ENCODE measurements at places on chromosomes 3 and 15.

- DNase-seq = no peak
These were observed 37.7 kb downstream of the LRIG1 start for GRCh38 chr3:66463054-66463631.

- no peak for DNase-seq
These were observed 80.7 kb upstream of the ALDH1L1 start for GRCh38 chr3:126261037-126261436.

DNA sequence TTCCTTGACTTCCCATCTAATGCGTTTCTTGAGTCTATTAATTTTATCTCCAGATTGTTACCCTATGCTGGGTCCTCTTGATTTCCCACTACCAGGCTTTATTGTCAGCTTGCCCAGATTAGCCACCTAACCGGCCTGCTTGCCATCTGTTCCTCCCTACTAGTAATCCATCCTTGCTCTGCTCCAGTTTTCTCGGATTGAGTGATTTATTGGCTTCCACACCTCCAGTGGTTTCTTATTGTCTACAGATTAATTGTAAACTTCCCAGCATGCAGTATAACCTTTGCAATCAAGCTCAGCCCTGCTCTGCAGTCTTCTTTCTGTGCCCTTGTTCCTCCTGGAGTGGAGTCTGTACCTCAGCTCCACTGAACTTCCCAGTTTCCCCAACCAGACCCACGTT is 63.4 kb downstream of the ARHGEF26 start:
- no peak for DNase-seq

- no peak for DNase-seq
These were observed 29.0 kb downstream of the NMD3 start for GRCh38 chr3:161250116-161250515.

DNA sequence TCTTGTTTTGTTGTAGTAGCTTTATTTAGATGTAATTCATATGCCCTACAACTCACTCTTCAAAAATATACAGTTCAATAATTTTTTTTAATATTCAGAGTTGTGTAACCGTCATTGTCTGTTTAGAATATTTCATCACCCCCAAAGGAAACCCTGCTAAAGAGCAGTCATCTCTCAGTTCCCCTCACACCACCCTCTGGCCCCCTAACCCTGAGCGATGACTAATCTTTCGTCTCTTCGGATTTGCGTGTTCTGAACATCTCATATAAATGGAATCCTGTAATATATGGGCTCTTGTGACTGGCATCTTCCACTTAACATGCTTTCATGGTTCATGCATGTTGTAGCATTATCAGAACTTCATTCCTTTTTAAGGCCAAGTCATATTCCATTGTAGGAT is 183.8 kb downstream of the ATG7 start:
- DNase-seq = no peak

DNA sequence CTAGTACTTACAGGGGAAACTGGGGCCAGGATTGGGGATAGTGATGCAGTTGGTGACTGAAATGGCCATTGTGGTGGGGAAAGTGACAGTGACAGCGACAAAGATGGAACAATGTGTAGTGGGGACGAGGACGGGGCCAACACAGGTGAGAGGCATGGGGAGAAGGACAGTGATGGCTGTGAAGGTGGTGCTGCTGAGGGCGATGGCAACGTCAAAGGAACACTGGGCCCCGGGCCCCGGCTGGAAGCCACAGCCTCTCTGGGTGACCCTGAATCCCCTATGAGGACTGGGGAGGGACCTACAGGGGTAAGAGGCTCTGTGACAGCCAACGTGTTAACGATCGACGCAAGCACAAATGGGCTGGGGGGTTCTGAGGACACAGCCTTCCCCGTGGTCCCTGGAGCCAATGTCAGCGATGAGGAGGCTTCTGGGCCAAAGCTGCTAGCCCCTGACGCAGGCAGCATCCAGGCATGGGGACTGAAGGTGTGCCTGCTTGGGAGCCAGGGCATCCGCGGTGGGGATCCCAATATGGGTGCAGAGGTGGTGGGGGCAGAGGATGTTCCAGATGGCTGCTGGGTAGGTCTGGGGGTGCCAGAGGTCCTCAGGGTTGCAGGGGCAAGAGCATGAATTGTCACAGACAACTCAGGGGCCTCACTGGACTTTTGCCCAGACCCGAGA is 25.2 kb upstream of the GOLGA6C start:
- DNase-seq = no peak

DNA sequence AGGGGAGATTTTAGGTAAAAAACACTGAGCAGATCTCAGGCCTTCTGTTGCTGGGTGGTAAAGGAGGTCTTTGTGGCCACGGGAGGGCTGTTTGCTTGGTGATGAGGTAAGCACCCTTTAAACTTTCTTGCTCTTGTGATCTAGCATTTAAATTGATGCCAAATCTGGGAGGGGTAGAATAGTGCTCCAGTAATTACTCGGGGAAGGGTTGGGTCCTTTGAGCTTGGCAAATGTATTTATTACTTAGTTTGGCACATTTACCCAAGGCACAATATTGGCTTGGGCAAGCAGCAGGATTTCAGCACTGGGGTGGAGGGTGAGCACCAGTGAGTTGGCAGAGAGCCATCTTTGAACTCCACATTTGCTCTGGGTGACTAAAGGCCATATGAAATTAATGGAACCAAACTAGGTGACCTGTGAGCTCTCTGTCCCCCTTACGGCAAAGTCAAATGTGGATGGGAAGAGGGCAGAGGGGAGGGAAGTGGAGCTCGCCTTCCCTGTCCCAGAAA is 185.9 kb upstream of the ONECUT1 start:
- no peak for DNase-seq

DNA sequence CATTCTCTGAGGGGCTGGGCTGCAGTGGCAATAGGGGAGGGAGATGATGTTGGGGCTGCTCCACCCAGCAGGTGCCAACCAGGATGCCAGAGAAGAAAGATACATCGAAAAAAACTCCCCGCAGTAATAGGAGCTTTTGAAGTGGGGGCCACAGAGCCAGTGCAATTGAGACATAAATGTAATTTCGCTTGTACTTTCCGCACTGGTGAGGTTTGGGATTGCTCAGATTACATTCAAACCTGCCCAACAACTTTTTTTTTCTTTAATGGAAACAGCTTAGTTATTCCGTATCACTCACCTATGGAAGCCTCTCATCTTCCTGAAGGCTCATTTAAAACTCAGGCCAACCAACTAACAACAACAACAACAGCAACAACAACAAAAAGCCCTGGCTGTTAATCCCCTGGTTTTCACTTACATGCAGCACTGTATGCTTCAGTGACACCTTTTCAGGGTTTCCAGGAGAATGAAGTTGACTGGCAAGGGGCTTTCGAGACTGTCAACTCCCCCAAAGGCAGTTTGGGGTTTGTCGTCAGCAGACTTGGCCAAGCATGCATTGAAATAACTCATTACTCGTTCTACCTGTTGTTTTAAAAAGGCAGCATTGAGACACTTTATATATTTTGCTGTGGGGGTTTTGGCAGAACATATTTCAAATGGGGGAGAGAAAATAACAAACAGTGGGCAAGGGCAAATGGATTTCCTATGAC is 163.8 kb downstream of the EBLN2 start:
- DNase-seq = no peak

DNA sequence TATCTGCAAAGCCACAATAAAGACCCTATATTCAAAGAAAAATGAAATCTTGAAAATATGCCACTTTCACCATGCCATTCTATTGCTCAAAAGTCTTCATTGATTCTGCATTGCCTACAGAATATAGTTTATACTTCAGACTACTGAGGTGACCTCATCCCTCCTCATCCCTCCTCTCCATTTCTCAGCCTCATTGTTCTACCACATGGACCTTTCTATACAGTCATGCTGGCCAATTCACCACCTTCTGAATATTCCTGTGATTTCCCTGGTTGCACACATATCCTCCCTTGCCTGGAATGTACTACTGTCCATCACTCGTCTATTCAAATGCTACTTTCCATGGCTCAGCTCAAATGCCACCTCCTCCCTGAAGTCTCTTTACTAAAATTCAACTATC is 3.5 kb upstream of the COL8A1 start:
- DNase-seq = no peak

DNA sequence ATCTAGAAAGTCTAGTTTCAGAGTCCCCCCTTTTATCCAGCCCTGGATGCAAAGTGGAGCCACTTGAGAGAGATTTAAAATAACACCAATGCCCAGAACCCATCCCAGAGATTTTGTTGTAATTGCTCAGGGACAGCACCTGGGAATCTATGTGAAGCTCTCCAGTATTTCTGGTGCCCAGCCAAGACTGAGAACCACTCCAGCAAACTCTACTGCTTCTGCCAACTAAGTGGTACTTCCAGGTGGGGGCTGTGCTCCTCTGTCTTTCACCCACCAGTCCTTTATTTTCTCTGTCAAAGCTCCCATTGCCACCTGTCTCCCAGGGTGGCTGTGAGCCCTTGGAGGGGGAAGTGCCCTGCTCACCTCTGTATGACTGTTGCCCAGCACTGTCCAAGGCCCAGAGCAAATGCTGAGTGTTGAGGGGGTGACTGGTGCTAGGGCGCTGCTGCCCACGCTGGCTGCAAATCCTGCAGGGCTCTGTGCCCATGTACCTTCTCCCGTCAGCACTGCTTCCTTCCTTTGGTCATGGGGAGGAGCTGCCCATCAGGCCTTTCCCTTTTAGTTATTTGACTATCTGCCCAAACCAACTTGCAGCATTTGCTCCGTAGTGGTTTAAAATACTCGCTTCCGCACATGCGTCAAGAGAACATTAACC is 9.4 kb downstream of the CLSTN2 start:
- no peak for DNase-seq

DNA sequence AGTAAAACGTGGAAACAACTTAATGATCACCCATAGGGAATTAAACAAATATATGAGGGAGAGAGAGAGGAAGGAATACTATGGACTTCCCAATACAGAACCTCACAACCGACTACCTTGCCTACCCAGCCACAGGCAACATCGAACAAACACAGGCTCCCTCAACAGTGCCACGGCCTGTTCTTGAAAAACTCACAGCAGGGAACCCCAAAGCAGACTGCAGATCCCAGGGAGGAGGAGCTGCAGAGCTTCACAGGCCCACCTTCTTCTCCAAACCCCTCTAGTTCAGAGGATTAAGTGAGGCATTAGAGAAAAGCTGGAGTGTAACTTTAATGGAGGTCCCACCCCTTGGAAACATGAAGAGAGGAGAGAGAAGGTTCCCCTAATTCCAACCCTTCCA is 110.2 kb downstream of the ST8SIA2 start:
- no peak for DNase-seq

DNA sequence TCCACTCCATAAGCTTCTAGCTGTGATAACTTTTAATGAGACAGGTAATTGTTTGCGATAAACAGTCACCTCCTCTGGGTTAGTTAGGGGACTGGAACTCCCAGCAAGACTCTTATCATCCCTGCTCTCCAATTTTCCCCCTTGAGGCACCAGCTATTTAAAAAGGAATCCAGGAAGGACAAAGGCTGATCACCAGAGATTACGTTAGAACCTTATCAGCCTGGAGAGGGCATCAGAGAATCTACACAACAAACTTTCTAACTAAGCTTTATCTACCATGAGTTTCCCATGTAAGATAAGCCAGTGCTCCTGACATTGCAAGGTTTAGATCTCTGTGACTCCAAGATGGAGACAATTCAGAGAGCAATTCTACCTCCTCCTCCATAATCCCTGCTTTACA is 31.3 kb downstream of the GPR176 start:
- DNase-seq = no peak

- DNase-seq = no peak
These were observed 49.3 kb downstream of the SNX4 start for GRCh38 chr3:125470671-125471070.

Data from stimulated activated CD8-positive, alpha-beta memory T cell treated with anti-CD3 and anti-CD28 coated beads, Interleukin-2, amount 100 ng/mL, for 1 hour (primary cell).